ENCODE measurements at places on chromosomes 16 and 17.

- H3K4me3 ChIP-seq: peak overlapping the region; percentile 24
- peak overlapping the region; percentile 97 for H3K27ac ChIP-seq
- no peaks in the 10 kb centered on the region for H3K27me3 ChIP-seq
- peaks cover 7% of the 10 kb centered on the region for H3K36me3 ChIP-seq
Measured at GRCh38 chr17:58391302-58391984, 25.9 kb downstream of the RNF43 start.

- no peak for DNase-seq
- peaks cover 10% of the 10 kb centered on the region for H3K36me3 ChIP-seq
- H3K4me1 ChIP-seq: peaks cover 63% of the 10 kb centered on the region
- no peak overlapping the region for H3K27ac ChIP-seq
Measured at GRCh38 chr16:85518398-85519049, 94.6 kb upstream of the GSE1 start.

DNA sequence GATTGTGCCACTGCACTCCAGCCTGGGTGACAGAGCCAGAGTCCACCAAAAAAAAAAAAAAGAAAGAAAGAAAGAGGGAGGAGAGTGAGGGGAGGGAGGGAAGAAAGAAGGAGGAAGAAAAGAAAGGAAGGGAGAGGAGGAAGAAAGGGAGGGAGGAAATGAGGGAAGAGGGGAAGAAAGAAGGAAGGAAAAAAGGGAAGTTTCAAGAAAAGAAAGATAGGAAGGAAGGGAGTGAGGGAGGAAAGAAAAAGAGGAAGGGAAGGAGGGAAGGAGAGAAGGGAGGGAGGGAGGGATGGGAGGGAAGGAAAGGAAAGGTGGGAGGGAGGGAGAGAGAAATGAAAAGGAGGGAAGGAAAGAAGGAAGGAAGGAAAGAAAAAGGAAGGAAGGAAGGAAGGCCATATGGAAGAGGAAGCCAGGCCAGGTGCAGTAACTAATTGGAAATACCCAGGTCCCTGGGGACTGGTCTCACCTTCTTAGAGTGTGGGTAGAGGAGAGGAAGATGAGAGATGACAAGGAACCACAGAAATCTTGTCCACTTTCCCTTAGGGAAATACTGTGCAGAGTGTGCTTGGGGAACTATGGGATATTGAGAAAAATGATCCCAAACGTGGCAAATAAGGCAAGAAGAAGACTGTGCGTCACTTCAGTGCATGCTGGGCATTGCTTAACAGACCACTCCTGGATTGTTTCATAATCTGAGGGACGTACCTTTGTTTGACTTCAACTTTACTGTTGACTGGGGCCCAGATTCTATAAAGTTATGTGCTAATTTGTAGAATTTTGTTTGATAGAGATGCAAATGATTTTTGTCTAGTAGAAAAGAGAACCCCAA, 15.1 kb upstream of the CSNK2A2 start:
- no peak for DNase-seq
- no peaks in the 10 kb centered on the region for H3K4me1 ChIP-seq

DNA sequence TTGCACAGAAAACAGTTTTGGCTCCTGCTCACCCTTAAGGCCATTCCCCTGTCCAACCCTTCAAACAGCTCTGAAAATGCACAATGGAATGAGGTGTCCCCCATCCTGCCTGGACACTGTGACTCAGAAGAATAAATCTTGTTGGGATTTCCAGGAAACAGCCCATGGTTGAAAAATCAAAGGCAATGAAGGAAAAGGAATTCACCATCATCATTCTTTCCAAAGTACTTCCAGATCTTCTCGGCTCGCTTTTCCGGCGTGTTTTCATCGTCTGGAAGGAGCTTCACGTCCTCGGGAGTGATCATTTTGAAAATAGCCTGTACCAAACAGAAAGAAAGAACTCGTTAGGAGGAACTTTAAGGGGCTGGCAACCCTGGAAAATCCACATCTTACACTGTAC, 4.3 kb downstream of the RCVRN start:
- H3K4me1 ChIP-seq: peaks cover 15% of the 10 kb centered on the region
- H3K27me3 ChIP-seq: peaks cover 6% of the 10 kb centered on the region
- no peak overlapping the region for H3K4me3 ChIP-seq
- H3K36me3 ChIP-seq: no peaks in the 10 kb centered on the region
- peak overlapping the region; percentile 27 for H3K27ac ChIP-seq

GRCh38 chr17:59785091-59785799, 77.8 kb downstream of the VMP1 start:
- H3K27me3 ChIP-seq: no peaks in the 10 kb centered on the region
- no peak for DNase-seq
- H3K4me1 ChIP-seq: peaks cover 50% of the 10 kb centered on the region
- H3K36me3 ChIP-seq: no peaks in the 10 kb centered on the region

DNA sequence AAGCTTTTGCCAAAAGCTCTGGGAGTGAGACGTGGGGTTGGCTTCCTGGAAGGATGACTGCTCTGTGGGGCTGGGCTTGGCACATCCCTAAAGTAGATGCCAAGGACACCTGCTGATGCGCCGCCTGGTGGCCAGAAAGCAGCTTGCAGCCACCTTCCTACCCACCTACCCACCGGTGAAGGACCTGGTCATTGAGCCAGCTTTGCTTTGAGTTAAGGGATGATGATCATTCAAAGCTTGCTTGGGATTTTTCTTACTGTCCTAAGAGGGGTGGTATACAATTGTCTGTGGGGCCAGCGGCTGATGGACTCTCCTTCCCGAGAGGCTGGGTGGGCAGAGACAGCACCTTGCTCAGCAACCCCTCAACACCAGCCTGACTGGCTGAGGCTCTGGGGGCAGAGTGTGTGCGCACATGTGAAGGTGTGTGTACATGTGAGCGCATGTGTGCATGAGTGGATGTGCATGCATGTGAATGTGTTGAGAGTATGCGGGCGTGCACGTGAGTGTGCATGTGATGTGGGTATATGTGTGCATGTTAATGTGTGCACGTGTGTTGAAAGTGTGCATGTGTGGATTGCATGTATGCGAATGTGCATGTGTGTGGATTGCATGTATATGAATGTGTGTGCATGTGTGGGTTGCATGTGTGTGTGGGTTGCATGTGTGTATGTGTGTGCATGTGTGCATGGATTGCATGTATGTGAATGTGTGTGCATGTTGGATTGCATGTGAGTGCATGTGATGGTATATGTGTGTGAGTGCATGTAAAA, 18.6 kb downstream of the C1QTNF1 start:
- H3K36me3 ChIP-seq: no peaks in the 10 kb centered on the region
- peaks cover 7% of the 10 kb centered on the region for H3K4me1 ChIP-seq
- H3K27me3 ChIP-seq: peaks cover 12% of the 10 kb centered on the region
- peak; percentile 56 for DNase-seq

- no peak overlapping the region for H3K4me3 ChIP-seq
- H3K27ac ChIP-seq: no peak overlapping the region
Measured at GRCh38 chr16:65336160-65336559, 214.3 kb upstream of the CDH11 start.

DNA sequence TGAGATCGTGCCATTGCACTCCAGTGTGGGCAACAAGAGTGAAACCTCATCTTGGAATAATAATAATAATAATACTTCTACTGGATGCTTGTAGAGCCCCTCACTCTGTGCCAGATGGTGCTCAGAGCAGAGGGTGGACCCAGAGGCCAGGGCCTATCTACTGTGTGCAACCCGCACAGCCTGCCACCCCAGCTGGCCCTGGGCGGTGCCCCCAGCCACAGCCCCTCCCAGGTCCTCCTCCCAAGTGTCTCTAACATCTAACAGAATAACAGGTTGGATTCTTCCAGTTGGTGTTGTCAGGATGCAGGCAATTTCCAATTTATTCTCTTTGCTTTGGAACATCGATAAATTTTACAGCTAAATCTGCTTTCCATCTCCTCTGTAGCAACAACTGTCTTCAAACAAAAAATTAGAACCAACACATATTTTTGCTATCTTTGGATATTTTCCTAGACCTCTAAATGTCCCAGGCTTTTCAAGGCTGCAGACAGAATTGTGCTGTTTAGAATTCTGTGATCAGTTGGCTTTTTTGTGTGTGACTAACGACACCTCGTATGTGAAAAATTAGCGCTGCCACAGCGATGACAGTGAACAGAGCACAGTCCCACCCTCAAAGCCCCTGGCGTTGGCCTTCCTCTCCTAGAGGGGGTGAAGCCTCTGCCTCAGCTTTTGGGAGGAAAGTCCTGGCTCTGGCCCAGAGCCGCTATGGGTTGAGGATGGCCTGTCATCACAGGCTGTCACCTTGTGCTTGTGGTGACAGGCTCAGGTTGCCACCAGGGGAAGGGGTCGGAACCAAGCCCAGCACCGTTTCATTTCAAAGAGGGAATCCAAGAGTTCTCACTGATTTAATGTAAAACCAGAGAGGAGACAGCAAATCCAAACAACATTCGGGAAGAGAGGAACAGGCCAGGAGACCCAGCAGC, 7.6 kb upstream of the EVPL start:
- H3K27me3 ChIP-seq: no peaks in the 10 kb centered on the region
- H3K4me3 ChIP-seq: no peak overlapping the region
- peaks cover 5% of the 10 kb centered on the region for H3K4me1 ChIP-seq
- DNase-seq: no peak

- peaks cover 58% of the 10 kb centered on the region for H3K4me1 ChIP-seq
- H3K27ac ChIP-seq: peak overlapping the region; percentile 96
- H3K27me3 ChIP-seq: no peaks in the 10 kb centered on the region
- DNase-seq: no peak
- H3K4me3 ChIP-seq: peak overlapping the region; percentile 82
Measured at GRCh38 chr17:81398176-81398831, 3.0 kb downstream of the BAHCC1 start.

GRCh38 chr17:48294806-48295361, 135.1 kb downstream of the SKAP1 start:
- no peaks in the 10 kb centered on the region for H3K36me3 ChIP-seq
- peaks cover 86% of the 10 kb centered on the region for H3K4me1 ChIP-seq
- no peaks in the 10 kb centered on the region for H3K27me3 ChIP-seq

- DNase-seq: no peak
- H3K36me3 ChIP-seq: no peaks in the 10 kb centered on the region
- no peak overlapping the region for H3K4me3 ChIP-seq
Measured at GRCh38 chr16:20971401-20971800, 70.8 kb downstream of the LYRM1 start.

- DNase-seq: no peak
- no peak overlapping the region for H3K4me3 ChIP-seq
- no peaks in the 10 kb centered on the region for H3K36me3 ChIP-seq
- peaks cover 51% of the 10 kb centered on the region for H3K4me1 ChIP-seq
- peak overlapping the region; percentile 97 for H3K27ac ChIP-seq
- no peaks in the 10 kb centered on the region for H3K27me3 ChIP-seq
Measured at GRCh38 chr16:48499923-48500381, 110.0 kb downstream of the N4BP1 start.

DNA sequence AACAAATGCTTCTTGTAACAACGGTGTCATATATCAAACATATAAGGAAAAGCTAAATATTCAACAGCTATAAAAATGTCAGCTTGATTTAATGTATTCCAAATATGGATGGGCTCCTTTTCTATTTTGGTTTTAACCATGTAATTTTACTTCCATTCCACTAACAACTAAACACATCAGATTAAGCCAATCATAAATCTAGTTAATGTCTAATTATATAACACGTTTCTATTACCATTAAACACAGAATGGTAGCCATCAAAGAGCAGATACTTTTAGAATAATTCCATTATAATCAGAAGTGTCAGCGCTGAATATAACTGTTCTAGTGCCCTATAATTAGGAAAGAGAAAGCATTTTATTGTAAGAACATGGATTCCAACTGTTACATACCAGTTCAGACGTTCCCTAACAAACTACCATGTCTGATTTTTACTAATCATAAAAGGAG, 10.0 kb downstream of the CMC2 start:
- H3K27ac ChIP-seq: peak overlapping the region; percentile 67
- H3K27me3 ChIP-seq: no peaks in the 10 kb centered on the region
- no peak for DNase-seq
- H3K4me3 ChIP-seq: no peak overlapping the region

- H3K27me3 ChIP-seq: peaks cover 5% of the 10 kb centered on the region
- no peaks in the 10 kb centered on the region for H3K36me3 ChIP-seq
- no peak overlapping the region for H3K4me3 ChIP-seq
- no peak for DNase-seq
Measured at GRCh38 chr16:59326955-59327354, 592.8 kb upstream of the GOT2 start.

GRCh38 chr17:75827308-75828075, 16.7 kb downstream of the UNC13D start:
- H3K27me3 ChIP-seq: no peaks in the 10 kb centered on the region
- peak overlapping the region; percentile 52 for H3K4me3 ChIP-seq
- H3K36me3 ChIP-seq: no peaks in the 10 kb centered on the region
- DNase-seq: no peak

- H3K4me3 ChIP-seq: no peak overlapping the region
- peaks cover 80% of the 10 kb centered on the region for H3K27me3 ChIP-seq
- H3K36me3 ChIP-seq: no peaks in the 10 kb centered on the region
- no peak for DNase-seq
- no peaks in the 10 kb centered on the region for H3K4me1 ChIP-seq
Measured at GRCh38 chr16:6020162-6020985, 922.8 kb upstream of the EEF2KMT start.

DNA sequence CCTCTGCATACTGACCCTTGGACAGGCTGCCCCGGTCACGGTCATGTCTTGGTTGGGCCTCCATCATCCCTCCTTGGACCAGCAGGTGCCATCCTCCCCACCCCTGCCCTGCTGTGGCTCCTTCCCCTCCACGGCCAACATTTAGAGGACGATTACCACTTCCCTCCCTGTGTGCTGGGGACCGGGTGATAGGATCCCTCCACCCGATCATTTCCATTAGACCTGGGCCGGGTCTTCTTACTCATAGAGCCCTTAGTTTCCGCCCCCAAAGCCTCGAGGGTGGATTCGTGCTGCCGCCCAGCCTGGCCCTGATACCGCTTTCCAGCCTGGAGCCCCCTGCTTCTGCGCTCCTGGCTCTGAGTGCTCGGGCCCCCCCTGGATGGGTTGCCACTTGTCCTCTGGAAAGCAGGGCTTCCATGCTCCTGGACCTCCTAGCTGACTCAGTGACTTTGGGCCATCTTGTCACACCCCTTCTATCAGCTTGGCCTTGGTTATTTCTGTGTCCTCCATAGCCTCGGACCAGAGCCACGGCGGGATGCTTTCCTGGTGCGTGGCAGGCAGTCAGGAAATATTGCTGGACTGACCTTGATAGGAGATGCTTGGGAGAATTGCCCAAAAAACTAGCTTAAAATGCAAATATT, 171.4 kb downstream of the SEC14L1 start:
- H3K27ac ChIP-seq: no peak overlapping the region
- H3K27me3 ChIP-seq: no peaks in the 10 kb centered on the region
- no peak for DNase-seq
- H3K4me3 ChIP-seq: no peak overlapping the region
- no peaks in the 10 kb centered on the region for H3K36me3 ChIP-seq

GRCh38 chr17:57803021-57803420, 46.8 kb downstream of the MRPS23 start:
- no peak overlapping the region for H3K27ac ChIP-seq
- no peak overlapping the region for H3K4me3 ChIP-seq
- DNase-seq: no peak
- no peaks in the 10 kb centered on the region for H3K36me3 ChIP-seq
- peaks cover 14% of the 10 kb centered on the region for H3K27me3 ChIP-seq
- H3K4me1 ChIP-seq: peaks cover 7% of the 10 kb centered on the region

GRCh38 chr17:75899767-75900468, 3.2 kb upstream of the TRIM65 start:
- H3K27ac ChIP-seq: no peak overlapping the region
- peaks cover 18% of the 10 kb centered on the region for H3K4me1 ChIP-seq
- H3K36me3 ChIP-seq: peaks cover 9% of the 10 kb centered on the region
- no peaks in the 10 kb centered on the region for H3K27me3 ChIP-seq
- no peak overlapping the region for H3K4me3 ChIP-seq
- no peak for DNase-seq
